Vein endothelial cell (primary cell): ENCODE measurements at places on chromosomes 13 and 19. TPM values are rescaled to one million over a fixed set of nuclear protein-coding genes. Genes with fewer than 3 reads are reported as not detected.

The CNFN gene
- total RNA-seq = 0.65 TPM in 1 of 2 replicates, not detected in the other

The RGL3 gene
- 0.86 and 3.9 TPM in 2 replicates for total RNA-seq

The LRRC8E gene
- total RNA-seq = 1.1 and 1.3 TPM in 2 replicates

The ACER1 gene
- total RNA-seq = not detected in 2 replicates

The PDX1 gene
- total RNA-seq = not detected in 2 replicates

The SETDB2 gene
- total RNA-seq = 5.9 and 6.2 TPM in 2 replicates

The PDE4C gene
- 0.33 TPM in 1 of 2 replicates, not detected in the other for total RNA-seq

The NCAN gene
- not detected in 2 replicates for total RNA-seq

The ZNF776 gene
- 14.9 and 15.7 TPM in 2 replicates for total RNA-seq

The KDM4B gene
- 23.5 and 26.5 TPM in 2 replicates for total RNA-seq

The KLK10 gene
- total RNA-seq = not detected in 2 replicates

The KLK3 gene
- not detected in 2 replicates for total RNA-seq

The SOHLH2 gene
- total RNA-seq = 0.19 and 0.33 TPM in 2 replicates

The MAB21L1 gene
- 0.10 TPM in 1 of 2 replicates, not detected in the other for total RNA-seq

The ERCC1 gene
- total RNA-seq = 84.4 and 98.3 TPM in 2 replicates

The ZNF442 gene
- total RNA-seq = 0.65 and 1.5 TPM in 2 replicates

The TMC4 gene
- not detected in 2 replicates for total RNA-seq

The SPRED3 gene
- 7.0 and 9.1 TPM in 2 replicates for total RNA-seq

The ZBTB32 gene
- total RNA-seq = not detected in 2 replicates

The PSG5 gene
- total RNA-seq = 0.10 TPM in 1 of 2 replicates, not detected in the other

The ZNF709 gene
- total RNA-seq = 2.3 and 3.6 TPM in 2 replicates

The SEMA6B gene
- 236 and 245 TPM in 2 replicates for total RNA-seq

The ICAM5 gene
- total RNA-seq = under 0.01 TPM in 1 of 2 replicates, not detected in the other

The MAG gene
- not detected in 2 replicates for total RNA-seq

The CDC42EP5 gene
- 69.1 and 109 TPM in 2 replicates for total RNA-seq

The ZNF723 gene
- total RNA-seq = not detected in 2 replicates

The MEIOSIN gene
- not detected in 2 replicates for total RNA-seq

The PEX11G gene
- total RNA-seq = 1.6 and 1.7 TPM in 2 replicates

The MYDGF gene
- 165 and 194 TPM in 2 replicates for total RNA-seq

The TRIM28 gene
- 350 and 379 TPM in 2 replicates for total RNA-seq

The IGFL1 gene
- total RNA-seq = not detected in 2 replicates

The ZIM2 gene
- not detected in 2 replicates for total RNA-seq

The CBARP gene
- total RNA-seq = 6.4 and 7.2 TPM in 2 replicates

The PABPC3 gene
- under 0.01 and 0.10 TPM in 2 replicates for total RNA-seq

The BEST2 gene
- total RNA-seq = not detected in 2 replicates

The OVOL3 gene
- not detected in 2 replicates for total RNA-seq

The FBXW9 gene
- 16.5 and 21.9 TPM in 2 replicates for total RNA-seq

The UBL5 gene
- 238 and 244 TPM in 2 replicates for total RNA-seq

The MISP gene
- total RNA-seq = not detected in 2 replicates

The QPCTL gene
- total RNA-seq = 20.6 and 20.8 TPM in 2 replicates

The ZNF497 gene
- total RNA-seq = 0.76 and 0.98 TPM in 2 replicates

The C1QTNF9B gene
- total RNA-seq = not detected in 2 replicates

The FBL gene
- 158 and 163 TPM in 2 replicates for total RNA-seq

The TMEM145 gene
- total RNA-seq = not detected in 2 replicates

The ETV2 gene
- 0.29 and 0.65 TPM in 2 replicates for total RNA-seq

The TEX29 gene
- not detected in 2 replicates for total RNA-seq

The TSSK6 gene
- total RNA-seq = 1.1 and 1.3 TPM in 2 replicates

The PGLYRP2 gene
- total RNA-seq = under 0.01 TPM in 1 of 2 replicates, not detected in the other

The SLC7A10 gene
- not detected in 2 replicates for total RNA-seq

The WDR88 gene
- not detected in 2 replicates for total RNA-seq
